Hepatic stellate cell (primary cell): ENCODE measurements at places on chromosomes 4 and X.

DNA sequence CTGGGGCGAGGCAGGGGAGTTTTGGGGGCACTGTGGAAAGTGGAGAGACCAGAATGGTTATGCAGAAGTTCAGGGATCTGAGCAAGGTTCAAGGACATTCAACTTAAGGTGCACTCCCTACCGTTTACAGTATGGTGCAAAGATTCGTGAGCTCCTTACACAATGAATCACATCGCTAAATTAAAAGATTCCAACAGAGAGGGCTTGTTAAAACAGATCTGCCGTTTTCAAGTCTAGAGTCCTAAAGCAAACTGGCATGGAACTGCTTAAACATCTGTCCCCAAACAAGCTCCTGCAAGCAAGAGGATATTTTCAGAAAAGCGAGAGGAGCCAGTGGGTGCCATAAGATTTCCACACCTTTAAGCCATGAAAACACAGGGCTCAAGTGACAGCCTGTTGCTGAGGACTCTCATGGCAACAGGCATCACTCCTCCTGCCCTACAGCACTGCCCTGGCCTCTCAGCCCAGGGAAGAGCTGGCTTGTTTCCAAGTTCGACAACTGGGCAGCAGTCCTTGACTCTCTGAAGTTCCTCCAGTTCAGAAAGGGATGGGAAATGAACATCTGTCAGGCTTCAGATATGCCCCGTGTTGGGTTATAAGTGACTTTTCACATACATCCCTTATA lies 10.0 kb downstream of the FAM184B start:
- no peak for DNase-seq

DNA sequence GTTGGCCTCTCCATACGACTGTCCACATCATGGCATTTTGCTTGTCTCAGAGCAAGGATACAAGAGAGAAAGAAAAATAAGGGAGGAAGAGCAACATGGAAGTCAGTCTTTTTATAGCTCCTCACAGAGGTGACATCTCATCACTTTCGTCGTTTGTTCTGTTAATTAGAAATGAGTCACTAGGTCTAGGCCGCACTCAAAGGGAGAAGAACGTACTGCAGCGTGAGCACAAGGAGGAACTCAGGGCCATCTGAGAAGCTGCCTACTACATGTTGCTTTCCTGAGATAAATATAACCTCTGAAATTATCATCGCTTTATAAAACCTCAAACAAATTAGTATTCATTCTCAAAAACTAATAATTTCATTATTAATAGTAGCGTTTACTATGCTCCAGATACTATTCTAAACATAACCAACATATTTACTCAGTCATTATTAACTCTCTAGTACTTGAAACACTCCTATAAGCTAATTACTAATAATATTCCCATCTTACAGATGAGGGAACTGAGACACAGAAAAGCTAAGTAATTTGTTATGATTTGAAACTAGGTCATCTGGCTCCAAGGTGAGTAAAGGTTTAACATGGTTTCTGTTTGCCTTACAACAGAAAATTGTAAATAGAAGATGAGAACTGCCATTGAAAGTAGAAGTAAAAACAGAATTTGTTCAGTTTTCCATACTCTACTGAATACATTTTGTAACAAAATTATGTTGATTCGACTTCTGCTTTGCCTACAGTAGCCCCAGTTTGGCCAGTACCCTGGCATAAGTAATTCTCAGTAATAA lies 213.2 kb upstream of the UGT8 start:
- no peak for DNase-seq

GRCh38 chrX:9656277-9656676 lies 109.4 kb downstream of the GPR143 start:
- no peak for DNase-seq

DNA sequence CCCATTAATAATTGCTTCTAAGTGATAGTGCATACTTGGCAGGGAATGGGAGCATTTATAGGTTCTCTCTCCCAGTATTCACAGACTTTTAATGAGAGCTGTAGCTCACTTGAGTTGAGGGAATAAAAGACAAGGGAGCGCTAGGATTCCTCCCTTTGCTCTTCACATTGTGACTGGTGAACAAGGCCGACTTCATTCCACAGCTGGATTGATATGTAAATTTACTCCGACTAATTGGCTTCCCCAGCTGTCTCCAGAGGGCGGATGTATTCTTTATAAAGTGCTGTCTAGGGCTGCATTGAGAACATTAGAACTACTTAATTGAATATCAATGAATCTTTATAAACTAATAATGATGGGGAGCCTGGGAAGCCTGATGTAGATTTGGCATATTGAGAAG lies 63.4 kb downstream of the GPR50 start:
- no peak for DNase-seq

- DNase-seq, result no peak
Measured at GRCh38 chr4:169060391-169061091, 50.5 kb upstream of the CBR4 start.

DNA sequence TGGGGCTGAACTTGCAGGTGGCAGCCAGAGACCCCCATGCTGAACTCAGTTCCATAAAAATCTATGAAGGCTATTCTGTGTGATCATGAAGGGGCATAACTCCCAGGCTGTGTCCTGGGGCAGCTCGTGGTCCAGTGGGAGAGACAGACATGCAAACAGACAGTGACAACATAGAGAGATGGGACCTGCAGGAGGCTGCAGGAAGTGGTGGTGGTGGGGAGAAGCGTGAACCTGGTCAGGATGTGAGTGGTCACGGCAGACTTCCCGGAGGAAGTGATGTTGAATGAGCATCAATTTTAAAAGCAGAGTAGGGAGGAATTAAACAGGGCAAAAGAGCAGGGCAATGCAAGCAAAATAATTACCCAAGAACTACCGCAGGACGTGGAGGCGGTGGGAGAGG lies 23.2 kb upstream of the SORCS2 start:
- no peak for DNase-seq

- DNase-seq, result peak; percentile 9
Measured at GRCh38 chr4:135120195-135120594, 918.6 kb upstream of the PABPC4L start.

GRCh38 chr4:26822546-26822945 lies 38.1 kb upstream of the STIM2 start:
- DNase-seq, result no peak

DNA sequence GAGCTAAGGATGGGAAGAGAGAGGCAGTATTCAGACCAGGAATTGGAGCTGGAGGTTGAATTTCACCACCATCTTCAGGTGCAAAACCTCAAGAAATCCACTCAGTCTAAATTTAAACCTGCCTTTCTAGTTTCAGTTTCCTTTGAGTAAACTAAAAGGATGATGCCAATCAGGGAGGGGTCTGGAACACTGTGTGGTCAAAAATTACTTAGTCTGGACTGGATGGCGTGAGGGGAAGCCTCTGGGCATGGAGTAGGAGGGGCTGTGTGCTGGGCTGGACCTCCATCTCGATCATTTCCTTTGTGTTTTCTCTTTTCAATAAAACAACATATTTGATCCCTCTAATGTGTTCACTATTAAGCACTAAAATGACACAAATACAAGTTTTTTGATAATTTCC lies 120.1 kb downstream of the GC start:
- no peak for DNase-seq

DNA sequence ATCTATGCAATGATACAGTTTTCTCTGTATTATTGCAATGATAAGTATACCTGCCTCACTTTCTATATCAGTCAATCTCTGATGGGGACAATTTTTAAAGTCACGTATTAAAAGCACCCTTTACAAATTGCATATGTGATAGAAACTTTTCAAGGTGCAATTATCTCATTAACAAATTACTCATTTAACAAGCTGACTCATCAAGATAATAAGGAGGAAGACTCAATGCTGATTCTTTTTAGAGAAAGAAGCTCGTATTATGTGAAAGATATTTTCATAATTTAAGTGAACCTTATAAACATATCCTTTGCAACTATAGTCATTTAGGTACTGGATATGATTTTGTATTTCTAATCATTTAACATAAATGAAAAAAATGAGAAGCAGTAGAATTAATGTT lies 1080.9 kb upstream of the TENM3 start:
- no peak for DNase-seq

- no peak for DNase-seq
Measured at GRCh38 chrX:41302370-41302769, 31.6 kb upstream of the DDX3X start.

DNA sequence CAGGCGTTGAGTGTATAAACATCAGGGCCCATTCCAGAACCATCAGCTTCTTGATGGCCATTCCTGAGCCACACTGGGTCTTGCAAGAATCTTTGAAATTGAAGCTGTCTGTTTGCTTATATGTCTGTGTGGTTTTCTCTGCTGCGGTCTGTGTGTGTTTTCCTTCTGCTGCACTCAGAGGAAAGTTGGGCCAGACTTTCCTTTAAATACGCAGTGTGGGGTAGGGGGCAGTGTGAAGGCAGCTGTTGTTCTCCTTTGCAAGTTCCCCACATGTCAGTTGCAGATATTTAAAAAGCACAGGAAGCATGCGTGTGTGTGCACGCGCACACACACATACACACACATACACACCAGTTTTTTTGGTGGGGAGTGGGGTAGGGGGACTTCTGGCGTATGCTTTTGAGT lies 32.1 kb downstream of the CCKAR start:
- DNase-seq, result peak; percentile 33

GRCh38 chr4:8649631-8650361 lies 57.2 kb downstream of the CPZ start:
- no peak for DNase-seq

DNA sequence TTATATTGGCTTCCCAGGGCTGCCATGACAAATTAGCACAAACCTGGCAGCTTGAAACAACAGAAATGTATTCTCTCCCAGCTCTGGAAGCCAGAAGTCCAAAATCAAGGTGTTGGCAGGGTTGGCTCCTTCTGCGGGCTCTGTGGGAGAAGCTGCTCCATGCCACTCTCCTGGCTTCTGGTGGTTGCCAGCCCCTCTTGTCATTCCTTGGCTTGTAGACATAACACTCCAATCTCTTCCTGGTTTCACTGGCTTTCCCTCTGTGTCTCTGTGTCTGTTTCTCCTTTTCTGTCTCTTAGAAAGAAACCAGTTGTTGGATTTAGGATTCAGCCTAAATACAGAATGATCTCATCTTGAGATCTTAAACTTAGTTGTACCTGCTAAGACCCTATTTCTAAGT lies 85.5 kb downstream of the USP46 start:
- DNase-seq, result no peak

- no peak for DNase-seq
Measured at GRCh38 chr4:41079881-41080560, 134.3 kb downstream of the APBB2 start.

DNA sequence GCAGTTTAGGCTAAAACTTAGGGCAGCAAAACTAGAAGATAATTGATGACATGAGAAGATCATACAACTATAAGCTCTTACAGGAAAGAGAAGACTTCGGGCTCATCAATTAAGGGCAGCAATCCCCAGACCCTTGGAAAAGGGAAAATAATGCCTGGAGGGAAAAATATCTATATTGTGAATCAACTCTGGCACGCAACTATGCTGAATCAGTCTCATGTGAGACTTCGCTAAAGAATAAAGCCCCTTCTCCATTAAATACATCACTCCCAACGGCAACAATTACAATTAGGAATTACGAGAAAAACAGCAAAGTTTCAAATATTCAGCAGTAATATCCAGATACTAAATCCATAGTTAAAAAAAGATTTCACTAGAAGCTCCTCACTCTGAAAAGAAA lies 2016.8 kb upstream of the IGFBP7 start:
- DNase-seq, result no peak

DNA sequence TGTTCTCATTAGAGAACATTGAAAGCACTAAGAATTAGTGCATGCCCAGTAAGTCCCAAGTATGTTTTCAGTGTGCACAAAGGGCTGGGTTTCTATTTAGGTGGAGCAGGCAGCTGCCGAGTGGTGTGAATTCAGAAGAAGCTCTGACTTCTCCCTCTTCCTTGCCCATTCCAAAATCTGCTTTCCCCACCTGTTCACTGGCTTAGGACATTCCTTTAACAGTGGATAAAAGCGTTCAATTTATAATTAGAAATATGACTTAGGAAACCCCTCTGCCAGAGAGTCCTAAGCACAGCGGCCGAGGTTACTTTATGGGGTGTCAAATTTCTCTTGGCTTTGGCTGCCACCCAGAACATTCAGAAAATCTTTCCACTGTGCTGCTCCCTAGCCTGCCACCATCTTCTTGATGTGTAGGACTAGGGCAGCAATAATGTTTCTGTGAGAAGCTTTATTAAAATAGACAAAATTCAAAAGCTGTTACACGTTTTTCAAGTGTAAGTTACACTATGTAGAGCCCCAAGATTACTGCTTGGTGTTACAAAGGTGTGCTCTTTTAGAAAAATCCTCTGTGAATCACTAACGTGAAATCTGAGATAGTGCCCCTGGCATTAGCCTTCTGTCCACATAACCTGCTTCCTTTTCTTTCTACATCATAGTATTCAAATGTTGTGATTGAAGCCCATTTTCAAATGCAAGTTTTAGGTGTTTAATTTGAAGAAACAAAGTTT lies 191.6 kb upstream of the ANKRD50 start:
- DNase-seq, result peak; percentile 0

- DNase-seq, result no peak
Measured at GRCh38 chrX:132636080-132636479, 147.2 kb upstream of the MBNL3 start.

DNA sequence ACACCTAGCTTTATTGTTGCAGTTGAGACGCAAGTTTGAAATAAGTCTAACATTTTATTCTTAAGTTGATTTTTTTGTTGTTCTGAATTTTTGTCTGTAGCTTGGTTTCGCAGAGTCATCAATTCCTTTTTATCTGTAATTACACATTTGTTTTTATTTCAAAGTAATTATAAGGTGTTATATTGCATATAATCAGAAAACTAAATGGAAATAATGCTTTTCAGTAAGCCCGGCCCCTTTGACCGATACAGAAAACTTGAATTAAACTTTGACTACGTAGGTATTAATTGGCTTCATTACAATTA lies 2.1 kb downstream of the KDM6A start:
- DNase-seq, result no peak

GRCh38 chr4:128163177-128164117 lies 102.3 kb downstream of the LARP1B start:
- peak; percentile 5 for DNase-seq

DNA sequence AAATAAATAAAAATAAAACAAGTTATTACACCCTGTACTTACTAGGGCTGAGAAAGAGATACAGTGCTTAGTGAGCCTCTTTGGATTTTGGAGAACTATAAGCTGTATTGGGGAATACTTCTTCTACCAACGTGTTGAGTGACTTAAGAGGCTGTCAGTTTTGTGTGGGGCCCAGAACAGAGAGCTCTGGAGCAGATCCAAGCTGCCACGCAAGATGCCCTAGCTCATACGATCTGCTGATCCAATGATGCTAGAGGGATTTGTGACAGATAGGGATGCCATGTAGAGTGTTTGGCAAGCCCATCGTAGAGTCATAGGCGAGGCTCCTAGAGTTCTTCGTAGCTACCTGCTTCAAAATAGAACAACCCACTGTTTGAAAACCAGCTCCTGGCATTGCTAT lies 60.3 kb upstream of the KLF3 start:
- no peak for DNase-seq

DNA sequence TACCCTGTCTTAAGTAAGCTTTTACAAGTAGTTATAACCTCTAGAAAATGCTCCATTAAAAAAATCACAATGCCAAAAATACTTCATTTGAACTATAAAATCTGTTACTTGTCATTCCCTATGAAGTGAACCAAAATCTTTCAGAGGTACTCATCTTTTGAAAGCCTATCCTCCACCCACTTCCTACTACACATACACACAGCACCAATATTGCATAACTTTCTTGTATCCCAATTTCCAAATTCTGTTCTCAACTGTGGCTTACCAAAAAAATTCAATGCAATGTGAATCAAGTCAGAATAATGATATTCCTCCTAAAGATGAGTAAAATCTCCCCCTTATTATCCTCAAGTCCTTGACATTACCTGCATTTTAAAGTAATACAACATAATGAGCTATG lies 15.9 kb downstream of the DHX15 start:
- DNase-seq, result no peak
